ENCODE measurements at places on chromosomes 2 and 18.

- DNase-seq = no peak
These were observed 243.9 kb upstream of the TANK start for GRCh38 chr2:160916300-160916699.

DNA sequence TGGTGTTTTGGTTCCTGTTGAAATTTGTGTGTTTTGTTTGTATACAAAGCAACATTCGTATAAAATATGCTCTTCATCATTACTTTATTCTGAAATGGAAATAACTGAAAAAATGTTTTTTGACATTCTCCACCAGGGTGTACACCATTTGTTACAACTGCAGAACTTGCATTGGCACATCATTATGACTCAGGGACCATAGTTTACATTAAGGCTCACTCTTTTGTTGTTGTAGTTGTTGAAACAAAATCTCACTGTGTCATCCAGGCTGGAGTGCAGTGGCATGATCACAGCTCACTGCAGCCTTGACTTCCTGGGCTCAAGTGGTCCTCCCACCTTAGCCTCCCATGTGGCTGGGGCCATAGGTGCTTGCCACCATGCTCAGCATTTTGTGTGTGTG, 676.6 kb downstream of the TDRD15 start:
- no peak for DNase-seq

- no peak for DNase-seq
These were observed 101.7 kb downstream of the TTC32 start for GRCh38 chr2:19799881-19800780.

- DNase-seq = no peak
These were observed 57.9 kb downstream of the GCA start for GRCh38 chr2:162401871-162402270.
